ENCODE measurements at places on chromosomes 2 and 18.

DNA sequence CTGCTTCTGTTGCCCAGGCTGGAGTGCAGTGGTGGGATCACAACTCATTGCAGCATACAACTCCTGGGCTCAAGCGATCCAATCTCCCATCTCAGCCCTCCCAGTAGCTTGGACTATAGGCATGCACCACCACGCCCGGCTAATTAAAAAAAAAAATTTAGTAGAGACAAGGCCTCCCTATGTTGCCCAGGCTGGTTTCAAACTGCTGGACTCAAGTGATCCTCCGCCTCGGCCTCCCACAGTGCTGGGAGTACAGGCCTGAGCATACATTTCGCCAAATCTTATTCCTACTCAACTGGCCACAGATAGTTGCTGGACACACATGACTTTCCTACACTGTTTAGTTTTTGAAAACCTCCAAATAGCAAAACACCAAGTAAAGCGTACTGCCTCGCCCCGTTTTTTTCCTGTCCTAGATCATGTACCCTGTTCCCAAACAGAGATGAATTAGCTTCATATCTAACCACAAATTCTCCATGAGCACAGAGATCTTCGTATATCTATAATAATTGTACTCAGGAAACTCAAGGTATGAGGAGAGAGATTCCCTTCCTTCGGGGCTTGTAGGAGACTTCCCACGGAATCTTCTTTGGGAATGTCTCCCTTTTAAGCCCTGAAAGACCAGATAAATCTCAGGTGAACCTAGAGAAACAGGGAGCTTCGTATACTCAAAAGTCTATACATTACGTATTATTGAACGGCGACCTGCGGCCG lies 598 bp upstream of the C2orf69 start:
- DNase-seq = no peak

DNA sequence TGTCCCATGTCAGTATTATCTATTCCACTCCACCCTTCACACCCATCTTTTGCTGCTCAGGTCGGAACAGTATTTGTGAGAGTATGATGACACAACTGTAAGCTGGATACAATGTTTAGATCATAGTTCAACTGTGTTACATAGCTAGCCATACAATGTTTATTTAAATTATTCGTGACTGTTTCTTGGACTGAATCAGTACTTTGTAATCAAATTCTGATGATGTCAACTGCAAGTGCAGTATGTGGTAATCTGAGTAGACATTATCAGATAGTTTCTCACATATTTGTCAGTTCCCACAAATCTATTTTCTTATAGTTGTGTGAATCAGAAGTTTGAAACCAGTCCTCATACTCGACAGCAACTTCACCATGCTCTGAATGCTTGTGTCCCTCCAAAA lies 177.6 kb downstream of the ZNF407 start:
- no peak for DNase-seq

- no peak for DNase-seq
Measured at GRCh38 chr2:239379641-239380170, 21.1 kb downstream of the HDAC4 start.

DNA sequence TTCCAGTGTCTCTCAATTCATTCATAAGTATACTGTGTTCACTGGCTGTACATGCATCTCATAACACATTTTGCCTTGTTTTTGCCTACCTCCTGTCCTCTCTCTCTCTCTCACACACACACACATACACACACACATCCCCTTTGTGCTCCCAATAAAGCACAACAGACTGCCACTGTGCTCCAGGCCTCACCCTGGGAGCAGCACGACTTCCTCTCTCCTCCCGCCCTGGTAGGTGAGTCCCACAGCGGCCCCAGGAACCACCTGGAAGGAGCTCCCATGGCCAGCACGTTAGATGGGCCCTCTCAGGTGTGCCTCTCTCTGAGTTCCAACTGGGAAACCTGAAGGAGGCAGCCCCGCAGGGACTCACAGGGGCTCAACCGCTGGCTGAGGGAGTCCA lies 65.4 kb downstream of the MARCHF4 start:
- DNase-seq = no peak

DNA sequence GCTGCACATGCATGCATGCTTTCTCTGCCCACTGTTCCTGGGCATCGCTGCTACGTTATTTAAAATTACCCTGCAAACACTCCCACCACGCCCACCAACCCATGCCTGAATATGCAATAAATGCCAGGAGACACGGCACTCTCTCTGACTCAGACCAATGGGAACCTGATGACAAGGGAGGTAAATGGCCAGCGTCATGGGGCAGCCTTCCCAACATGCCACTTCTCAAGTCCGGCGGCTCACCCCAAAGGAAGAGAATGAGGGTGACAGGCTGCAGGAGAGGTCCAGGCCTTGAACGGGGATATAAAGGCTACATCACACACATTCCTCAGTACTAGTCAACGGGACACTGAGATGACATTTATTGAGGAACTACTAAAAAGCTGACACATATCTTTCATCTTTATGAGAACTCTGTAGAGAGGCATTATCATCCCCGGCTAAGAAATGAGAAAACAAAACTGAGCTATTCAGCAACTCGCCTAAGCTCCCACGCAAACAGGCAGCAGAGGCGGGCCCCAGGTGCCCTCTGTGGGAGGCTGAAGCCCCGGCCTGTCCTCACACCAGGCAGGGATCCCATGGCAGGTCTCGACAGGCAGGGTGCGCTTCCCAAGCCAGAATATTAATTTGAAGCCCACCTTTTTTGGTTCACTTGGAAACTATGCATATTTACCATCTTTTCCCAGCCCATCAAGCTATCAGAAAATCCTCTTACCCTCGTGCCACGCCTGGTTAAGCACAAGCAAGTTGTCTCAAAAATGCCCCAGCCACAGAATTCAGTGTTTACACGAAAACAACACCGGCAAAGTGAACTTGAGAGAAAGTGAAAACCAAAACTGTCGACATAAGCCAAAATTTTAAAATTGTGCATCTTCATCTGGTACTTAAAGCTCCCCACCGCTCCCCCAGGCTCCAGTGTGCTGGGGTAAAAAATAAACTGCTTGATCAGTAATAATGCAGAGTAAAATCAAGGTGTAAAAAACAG lies 166.3 kb downstream of the HDAC4 start:
- no peak for DNase-seq

- no peak for DNase-seq
Measured at GRCh38 chr18:79881695-79882094, 69.8 kb downstream of the SLC66A2 start.

- no peak for DNase-seq
Measured at GRCh38 chr2:215364157-215365155, 52.6 kb downstream of the ATIC start.

Data from NCI-H2081 (cell line).